ENCODE measurements at places on chromosomes 3 and 15.
A peak's percentile ranks its signal among the peaks of the same experiment; 100 is the strongest.

- no peak for DNase-seq
Measured at GRCh38 chr15:84616235-84616634, 15.4 kb downstream of the ZSCAN2 start.

GRCh38 chr15:63212050-63213004 lies 22.9 kb downstream of the RAB8B start:
- DNase-seq, result peak; percentile 74

GRCh38 chr3:141115789-141116541 lies 64.8 kb downstream of the SPSB4 start:
- DNase-seq, result no peak

- no peak for DNase-seq
Measured at GRCh38 chr15:73723191-73723590, 30.0 kb downstream of the INSYN1 start.

DNA sequence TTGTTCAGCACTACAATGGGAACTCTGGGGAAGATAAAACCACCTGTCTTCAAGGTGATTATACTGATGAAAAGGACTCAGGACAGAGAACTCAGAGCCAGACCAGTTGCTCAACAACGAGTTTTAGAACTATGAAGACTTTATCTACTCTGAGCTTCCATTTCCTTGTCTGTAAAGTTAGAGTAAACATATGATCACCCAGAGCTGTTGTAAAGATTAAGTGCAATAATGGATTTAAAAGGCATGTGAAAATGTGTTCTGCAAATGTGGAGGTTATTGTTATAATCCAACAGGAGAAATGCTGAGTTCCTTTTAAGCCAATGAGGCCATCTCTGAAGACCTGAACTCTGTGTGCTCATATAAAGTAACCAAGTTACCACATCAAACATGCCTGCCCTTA lies 139.7 kb upstream of the CMC1 start:
- no peak for DNase-seq

DNA sequence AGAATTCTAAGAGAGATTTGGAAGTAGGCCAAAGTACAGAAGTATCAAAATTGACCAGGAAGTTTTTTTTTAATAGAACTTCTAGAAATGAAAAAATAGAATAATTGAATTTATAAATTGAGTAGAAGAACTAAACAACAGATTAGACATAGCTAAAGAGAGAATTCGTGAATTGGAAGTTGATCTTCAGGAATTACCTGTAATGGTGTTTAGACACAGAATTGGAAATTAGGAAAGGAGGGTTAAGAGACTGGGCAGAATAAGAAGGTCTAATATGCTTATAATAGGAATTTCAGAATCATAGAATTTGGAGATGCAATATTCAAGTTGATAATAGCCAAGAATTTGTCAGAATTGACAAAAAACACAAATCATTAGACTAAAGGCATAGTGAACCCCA lies 16.2 kb downstream of the ACVR2B start:
- no peak for DNase-seq

GRCh38 chr15:93418566-93418965 lies 329.6 kb upstream of the RGMA start:
- no peak for DNase-seq

- DNase-seq, result no peak
Measured at GRCh38 chr3:195201295-195201694, 69.7 kb downstream of the XXYLT1 start.

DNA sequence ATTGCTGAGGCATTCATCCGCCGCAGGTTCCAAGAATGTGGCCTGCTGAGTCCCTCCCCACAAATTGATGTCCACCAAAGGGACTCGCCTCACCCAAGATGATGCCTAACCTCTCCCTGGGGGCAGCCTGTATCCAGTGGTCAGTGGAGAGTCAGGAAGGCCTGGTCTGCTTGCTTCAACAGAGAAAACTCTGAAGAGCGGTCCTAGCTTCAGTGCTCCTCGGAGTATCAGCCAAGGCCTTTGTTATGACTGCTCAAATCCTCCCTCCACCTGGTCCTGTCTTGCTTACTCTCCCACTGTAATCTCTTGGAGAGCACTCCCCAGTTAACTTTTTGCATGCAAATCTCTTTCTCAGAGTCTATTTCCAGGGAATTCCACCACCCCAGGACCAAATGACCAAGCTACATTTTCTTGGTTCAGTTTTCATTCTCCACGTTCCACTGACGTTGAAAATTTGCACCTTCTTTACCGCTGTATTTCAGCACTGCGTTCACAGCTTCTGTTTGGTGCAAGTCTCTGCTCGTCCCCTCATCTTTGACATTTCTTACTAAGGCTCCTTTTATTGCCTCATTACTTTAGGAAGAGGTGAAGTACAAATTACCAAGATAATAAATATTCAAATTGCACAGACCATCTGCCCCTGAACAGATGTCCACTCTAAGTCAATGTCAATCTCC lies 22.3 kb downstream of the CMTM7 start:
- no peak for DNase-seq

DNA sequence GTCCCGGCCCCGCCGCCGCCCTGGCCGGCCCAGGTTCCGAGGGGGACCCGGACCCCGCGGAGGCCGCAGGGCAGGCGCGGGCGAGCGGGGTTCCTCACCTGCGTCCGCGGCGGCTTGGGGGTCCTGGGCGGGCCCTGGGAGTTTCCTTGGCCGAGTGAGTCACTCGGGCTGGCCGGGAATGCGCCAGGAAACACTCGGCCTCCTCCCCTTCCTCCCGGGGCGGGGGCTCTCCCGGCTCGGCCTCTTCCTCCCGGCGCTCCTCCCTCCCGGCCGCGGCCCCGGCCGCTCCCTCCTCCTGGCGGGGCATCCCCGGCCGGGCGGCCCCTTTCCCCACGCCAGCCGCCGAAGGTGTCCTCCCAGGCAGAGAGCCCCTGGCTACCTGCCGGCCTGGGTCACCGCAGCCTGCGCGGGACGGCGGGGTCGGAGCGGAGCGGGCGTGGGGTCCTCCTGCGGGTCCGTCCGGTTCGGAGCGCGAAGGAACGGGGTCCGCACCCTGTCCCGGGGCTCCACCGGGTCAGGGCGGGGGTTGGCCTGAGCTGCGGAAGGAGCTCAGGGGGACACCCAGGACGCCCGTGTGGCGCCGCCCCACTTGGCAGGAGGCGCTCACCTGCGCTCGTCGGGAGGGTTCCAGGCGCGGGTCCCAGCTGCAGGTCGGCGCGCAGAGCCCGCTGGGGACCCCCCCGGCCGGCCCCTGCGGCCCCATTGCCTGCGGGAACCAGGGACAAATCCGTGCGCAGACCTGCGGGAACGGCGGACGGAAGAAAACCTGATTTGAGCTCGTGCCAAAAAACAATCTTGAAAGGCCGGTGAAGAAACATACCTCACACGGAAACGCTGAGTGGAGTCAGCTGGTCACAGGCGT lies at the start of gene CYFIP1:
TSS of gene CYFIP1 (minus strand) at position 180 of the 862 bp plus-strand sequence. CDS start 33,083 bp downstream, outside the sequence.
- peak; percentile 91 for DNase-seq

GRCh38 chr3:107325446-107325845 lies 51.8 kb upstream of the CCDC54 start:
- no peak for DNase-seq

GRCh38 chr15:56553486-56553885 lies 88.5 kb upstream of the MNS1 start:
- peak; percentile 4 for DNase-seq

DNA sequence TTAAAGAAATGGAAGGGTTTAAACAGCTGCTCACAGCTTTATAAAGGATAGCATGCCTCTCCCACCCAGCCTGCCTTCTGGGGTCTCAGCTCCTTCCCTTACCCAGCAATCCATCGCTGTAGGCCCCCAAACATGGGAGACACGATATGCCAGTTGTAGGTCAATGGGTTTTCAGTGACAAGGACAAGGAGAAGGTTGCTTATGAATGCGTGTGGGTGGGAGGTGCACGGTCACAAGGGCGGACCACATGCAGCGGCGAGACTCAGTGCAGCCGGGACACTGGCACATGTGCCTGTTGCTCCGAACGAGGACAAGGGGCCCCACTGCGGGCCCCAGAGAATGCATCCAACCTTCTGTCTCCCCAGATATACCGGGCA lies 67.0 kb downstream of the MGLL start:
- no peak for DNase-seq

- peak; percentile 22 for DNase-seq
Measured at GRCh38 chr3:100245136-100245535, 15.7 kb upstream of the TBC1D23 start.

DNA sequence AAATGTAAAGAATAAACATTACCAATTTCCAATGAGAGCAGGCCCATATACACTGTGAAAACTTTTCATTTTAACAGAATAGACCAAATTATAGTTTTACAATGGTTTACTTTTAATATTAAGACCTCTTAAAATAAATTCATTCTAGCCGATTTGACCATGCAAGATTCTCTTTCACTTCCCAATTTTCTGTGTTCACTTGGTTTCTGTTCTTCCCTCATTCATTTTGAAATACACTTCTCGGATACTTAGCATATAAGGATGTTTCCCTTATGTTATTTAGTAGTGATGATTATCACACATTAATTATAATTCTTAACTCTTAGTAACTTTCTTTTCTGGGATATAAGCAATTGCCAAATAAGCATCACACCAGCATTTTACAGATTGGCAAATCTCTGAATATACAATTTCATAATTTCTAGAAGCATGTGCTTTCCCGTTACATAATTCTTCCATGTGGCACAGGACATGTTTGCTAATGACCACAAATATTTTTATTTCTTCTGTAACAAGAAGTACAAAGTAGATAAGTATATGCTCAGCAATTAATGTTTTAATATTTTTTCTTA lies 13.9 kb downstream of the OR5H15 start:
- no peak for DNase-seq

DNA sequence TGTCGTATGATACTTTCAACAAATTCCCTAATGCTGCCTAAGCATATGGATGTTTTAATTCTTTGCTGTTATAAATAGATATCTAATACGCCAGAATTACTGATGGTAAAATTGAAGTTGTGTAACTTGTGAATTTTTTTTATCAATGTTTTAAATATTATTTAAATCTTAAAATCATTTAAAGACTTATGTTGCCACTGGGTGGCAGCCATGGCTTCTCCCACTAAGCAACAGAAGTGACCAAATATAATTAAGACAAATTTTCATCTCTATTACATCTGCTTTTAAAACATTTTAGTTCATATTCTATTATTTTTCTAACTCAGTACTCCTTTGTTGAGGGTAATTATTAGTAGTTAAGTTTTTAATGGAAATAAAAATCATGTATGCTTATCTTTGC lies 8.1 kb upstream of the IL20RB start:
- peak; percentile 50 for DNase-seq

GRCh38 chr15:22263738-22264137 lies 183.4 kb downstream of the OR4M2 start:
- no peak for DNase-seq

DNA sequence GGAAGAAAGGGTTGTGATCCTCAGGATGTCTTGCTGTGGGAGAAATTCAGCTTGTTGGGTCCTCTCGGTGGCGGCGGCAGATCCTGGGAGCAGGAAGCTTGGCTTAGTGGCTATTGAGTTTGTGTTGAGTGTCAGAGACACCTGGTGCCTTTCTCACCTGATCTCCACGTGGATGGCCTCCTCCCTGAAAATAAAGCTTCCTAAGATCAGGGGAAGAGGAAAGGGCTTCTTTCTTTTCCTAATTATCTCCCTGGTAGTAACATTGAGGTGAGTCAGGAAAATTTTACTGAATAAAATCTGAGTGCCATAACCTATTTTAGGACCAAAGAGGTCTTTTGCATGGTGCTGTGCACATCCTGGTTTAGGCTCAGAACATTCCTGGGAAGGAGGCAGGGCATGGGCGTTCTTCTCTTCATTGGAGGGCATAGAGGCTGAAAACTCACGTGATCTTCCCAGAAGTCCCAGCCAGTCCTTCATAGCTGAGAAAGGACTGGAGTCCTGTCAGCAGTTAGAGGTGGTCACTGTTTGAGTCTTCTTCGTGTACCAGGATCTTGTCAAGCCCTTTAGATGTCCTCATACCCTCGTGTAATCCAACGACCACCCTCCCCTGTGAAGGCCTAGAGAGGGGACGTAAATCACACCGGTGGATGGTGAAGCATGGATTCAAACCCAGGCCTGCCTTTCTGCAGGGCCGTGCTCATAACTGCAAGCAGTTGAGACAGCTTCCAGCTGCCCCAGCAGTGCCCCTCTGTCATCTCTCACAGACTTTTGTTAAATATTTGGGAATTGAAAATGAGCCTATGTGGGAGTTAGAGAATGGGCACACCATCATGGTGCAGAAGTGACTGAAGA lies 1.1 kb downstream of the CMTM8 start:
- DNase-seq, result no peak

Measured in cardiac muscle cell (in vitro differentiated cells and primary cell).